ENCODE measurements at places on chromosomes 1 and 21. TPM values are rescaled to one million over a fixed set of nuclear protein-coding genes. Genes with fewer than 3 reads are reported as not detected.

DNA sequence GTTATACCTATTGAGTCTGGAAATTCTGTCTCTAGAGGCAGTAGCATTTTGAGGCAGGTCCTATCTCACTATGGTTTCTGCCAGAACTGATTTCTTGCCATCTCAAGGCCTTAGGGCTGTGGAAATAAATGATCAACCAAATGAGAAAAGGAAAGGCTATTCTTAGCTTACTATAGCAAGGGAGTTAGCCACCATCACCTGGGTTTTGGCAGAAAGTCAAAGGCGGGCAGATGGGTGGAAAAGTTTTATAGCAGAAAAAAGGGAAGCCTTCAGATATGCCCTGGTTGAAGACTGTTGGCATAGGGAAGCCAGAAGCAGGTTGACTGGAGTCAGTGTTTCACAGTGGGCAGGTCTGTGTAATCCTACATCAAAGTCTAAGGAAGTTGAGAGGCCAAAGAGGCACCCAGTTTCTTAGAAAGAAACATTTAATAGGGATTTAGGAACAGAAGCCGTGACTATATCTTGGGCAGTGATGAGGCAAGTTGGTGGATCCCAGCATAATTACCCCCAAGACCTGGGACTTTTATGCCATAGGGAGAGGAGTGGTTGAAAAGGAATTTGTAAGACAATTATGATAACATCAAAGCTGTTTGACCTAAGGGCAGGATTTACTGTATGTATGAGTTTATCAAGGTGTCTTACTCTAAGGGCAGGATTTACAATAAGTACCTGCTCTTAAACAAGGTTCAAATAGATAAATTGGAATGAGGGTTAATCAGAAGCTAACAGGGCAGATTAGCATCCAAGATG is 29.7 kb downstream of the CTH start:
- H3K27ac ChIP-seq, result no peak overlapping the region
- no peaks in the 10 kb centered on the region for H3K27me3 ChIP-seq
- no peak overlapping the region for H3K4me3 ChIP-seq
- no peaks in the 10 kb centered on the region for H3K4me1 ChIP-seq
- DNase-seq, result no peak

- no peaks in the 10 kb centered on the region for H3K27me3 ChIP-seq
- H3K27ac ChIP-seq, result no peak overlapping the region
- H3K4me1 ChIP-seq, result no peaks in the 10 kb centered on the region
- no peak overlapping the region for H3K4me3 ChIP-seq
- no peaks in the 10 kb centered on the region for H3K36me3 ChIP-seq
- no peak for DNase-seq
These were observed 397.5 kb downstream of the TGFB2 start for GRCh38 chr1:218742467-218743262.

GRCh38 chr1:239644604-239645003 is 258.2 kb downstream of the CHRM3 start:
- H3K4me1 ChIP-seq, result no peaks in the 10 kb centered on the region
- no peak overlapping the region for H3K4me3 ChIP-seq
- H3K27me3 ChIP-seq, result no peaks in the 10 kb centered on the region
- no peak overlapping the region for H3K27ac ChIP-seq
- H3K36me3 ChIP-seq, result no peaks in the 10 kb centered on the region

GRCh38 chr1:42750041-42750440 is 10.0 kb upstream of the CLDN19 start:
- no peaks in the 10 kb centered on the region for H3K27me3 ChIP-seq
- no peak overlapping the region for H3K27ac ChIP-seq
- H3K4me1 ChIP-seq, result no peaks in the 10 kb centered on the region

DNA sequence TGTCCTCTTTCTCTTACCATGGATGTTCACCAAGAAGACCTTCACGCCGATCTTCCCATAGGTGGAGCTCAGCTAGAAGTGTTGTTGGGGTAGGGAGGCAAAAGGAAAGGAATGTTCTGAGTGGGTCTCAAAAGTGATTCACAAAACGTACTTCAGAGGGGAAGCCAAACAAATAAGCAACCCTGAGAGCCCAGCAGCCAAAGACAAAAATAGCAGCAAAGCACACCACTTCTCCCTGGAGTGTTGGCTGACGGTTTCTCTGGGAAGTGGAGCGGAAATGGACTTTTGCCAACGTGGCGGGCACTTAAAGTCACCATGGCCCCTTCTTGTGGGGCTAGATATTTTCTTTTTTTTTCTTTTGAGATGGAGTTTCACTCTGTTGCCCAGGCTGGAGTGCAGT is 23.1 kb downstream of the SLC26A9 start:
- no peak for DNase-seq
- H3K36me3 ChIP-seq, result no peaks in the 10 kb centered on the region
- H3K4me3 ChIP-seq, result no peak overlapping the region
- no peaks in the 10 kb centered on the region for H3K4me1 ChIP-seq
- H3K27me3 ChIP-seq, result no peaks in the 10 kb centered on the region
- H3K27ac ChIP-seq, result no peak overlapping the region

DNA sequence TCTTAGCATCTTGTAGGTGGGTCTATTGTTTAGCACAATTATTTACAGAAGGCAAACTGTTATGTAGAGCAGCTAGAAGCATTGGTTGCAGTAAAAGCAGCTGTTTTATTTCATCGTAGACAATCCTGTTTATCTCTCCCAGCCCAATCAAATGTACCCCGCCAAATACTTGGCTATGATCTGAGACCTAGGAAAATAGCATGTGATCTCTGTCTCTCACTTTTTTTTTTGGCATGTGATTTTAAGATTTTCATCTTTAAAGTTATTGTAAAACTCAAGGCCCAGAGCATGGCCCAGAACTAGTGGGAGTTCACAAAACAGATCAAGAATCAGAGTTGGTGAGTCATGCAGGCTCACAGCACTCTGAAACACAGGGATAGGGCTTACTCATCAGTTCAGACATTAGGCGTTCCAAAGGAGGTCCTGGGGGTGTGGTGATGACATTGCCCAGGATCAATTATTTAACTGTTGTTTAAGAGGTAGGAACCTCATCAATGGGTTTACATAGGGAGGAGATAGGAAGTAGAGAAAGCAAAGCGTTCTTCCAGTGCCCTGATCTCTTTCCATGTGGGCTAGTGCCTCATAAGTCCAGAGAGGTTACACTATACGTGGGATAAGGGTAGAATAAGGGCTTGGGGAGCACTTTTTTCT is 40.2 kb downstream of the TBX19 start:
- H3K4me1 ChIP-seq, result no peaks in the 10 kb centered on the region
- no peaks in the 10 kb centered on the region for H3K36me3 ChIP-seq
- H3K27ac ChIP-seq, result peak overlapping the region; percentile 16
- H3K4me3 ChIP-seq, result no peak overlapping the region
- no peak for DNase-seq
- H3K27me3 ChIP-seq, result no peaks in the 10 kb centered on the region

The CYP4Z1 gene
- 0.87 TPM for total RNA-seq

The TRABD2B gene
- total RNA-seq, result 2.1 TPM

The SHISAL2A gene
- total RNA-seq, result 2.6 TPM

Data from prostate gland (tissue), 2 donors.